Nucleus accumbens (tissue), 56 donors: ENCODE measurements at places on chromosomes 1 and 21.

DNA sequence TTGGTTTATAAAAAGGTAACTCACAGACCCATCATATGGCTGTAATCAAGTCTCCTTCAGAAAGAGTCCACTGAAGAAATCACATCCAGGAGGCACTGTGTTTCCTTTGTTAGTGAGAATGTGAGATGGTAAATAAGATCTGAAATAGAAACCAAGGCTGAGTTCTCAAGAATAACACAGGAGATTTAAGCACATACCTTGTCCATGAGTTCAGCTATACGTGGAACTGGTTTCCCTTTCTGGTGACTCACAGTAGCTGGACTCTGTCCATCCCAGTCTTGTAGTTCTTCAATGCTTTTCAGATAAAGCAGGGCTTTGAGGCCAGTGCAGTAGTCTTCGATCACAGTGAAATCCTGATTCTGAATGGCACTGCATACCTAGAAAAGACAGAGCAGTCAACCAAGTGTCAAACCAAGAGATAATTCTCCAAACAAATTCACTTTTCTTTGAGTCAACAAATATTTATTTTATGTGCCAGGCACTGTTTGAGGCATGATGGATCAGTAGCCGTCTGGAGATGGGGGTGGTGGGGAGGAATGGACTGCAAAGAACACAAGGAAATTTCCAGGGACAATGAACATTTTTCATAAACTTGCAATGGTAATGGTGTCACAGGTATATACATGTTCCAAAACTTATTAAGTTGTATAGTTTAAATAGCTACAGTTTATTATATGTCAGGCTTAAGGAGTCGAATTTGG is 471.4 kb downstream of the PTBP2 start:
- no peak for DNase-seq

DNA sequence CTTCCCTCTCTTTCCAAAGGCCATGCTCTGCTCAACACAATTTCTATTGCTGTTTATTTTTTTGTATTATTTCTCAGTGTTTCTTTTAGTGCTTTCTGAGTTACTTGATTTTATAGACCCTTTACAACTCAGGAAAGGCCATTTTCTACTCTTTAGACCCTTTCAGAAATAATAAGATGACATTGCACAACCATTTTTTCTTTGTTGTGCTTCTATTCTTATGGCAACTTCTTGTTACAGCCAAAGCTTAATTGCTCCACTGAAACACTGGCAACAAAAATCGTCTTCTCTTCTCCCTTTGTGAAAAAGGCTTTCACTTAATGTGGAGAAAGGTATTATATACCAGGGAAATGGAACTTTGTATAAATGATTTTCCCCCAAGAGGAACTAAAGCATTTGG is 39.0 kb upstream of the SAMSN1 start:
- no peak for DNase-seq

DNA sequence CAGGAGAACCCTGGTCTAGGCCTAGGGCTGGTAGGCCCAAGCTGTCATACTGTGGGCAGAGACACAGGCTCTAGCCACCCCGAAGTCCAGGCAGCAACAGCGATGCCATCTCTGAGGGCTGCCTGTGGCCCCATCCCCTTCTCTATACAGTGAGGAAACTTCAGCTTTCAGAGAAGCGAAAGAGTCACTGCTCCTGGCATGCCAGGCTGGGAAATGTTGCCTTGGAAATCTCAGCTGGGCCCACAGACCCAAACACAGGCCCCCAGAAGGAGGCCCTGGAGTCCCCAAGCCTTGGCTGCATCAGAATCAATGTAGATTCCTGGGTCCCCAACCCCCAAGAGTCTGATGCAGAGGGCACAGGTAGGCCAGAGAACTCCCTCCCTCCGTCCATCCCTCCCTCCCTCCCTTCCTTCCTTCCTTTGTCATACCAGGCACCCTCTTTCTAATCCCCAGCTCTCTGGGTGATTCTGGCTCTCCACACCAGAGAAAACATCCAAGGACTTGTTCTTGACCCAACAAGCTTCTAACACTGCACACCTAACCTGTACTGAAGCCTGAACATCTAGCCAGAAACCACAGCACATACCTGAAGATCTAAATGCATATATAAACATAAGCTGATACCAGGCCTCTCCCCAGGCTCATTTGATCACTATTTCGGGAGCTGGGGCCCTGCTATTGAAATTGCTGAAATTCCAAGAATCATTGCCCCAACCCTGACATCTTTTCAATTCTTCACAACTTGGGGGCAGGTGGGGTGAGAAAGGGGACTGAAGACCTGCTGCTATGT is 143.2 kb upstream of the EDN2 start:
- no peak for DNase-seq

DNA sequence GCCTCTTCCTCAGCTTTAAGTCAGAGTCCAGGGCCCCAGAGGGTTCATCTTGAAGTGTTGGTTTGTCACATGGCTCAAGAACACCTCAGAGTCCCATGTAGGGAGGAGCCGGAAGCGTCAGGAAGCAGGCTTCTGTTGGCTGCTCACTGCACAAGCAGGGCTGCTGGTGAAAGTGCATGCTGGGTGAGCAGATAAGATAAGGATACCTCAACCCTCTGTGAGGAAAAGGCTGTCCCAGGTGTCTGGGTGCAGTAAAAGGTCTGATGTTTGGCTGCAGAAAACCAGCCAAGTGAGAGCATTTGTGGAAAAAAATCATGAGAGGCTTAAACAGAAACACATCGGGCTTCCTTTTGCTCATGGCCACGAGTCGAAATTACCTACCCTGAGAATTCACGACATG is 6.2 kb upstream of the TEX35 start:
- DNase-seq, result no peak

DNA sequence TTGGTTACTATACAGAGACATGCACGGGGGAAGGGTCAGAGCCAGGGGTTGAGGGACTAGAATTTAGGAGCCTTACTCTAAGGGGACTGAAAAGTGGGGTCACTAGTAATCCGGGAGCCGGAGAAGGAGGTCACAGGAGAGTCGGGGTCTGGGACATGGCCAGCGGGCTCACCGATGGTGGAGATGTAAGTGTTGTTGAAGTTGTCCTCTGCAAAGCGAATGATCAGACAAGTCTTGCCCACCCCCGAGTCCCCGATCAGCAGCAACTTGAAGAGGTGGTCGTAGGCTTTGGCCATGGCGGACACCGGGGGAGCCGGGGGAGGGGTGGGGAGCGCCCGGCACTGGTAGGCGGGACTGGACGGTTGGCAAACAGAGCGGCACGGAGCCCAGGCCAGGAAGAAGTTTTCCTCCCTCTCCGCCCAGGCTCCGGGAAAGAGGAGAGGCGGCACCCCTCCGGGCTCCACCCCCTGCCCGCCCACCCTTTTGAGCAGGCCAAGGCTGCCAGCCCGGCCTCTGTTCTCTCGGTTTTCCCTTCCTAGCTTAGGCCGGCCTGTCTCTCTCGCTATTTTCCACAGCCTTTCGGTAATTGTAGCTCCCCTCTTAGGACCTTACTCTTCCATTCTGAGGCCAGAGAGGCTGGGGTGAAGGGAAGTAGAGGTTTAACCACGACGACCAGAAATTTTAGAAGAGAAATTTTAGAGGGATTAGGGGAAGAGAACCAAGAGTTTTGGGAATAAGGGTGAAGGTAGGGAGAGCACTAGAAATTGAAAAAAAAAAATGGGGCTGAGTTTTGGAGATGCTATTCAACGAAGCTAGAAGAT is at the start of gene RAB13:
RAB13 (minus strand) TSS at position 399 of the 821 bp plus-strand sequence; CDS start at position 296, 103 bp downstream.
- no peak for DNase-seq

- DNase-seq, result no peak
These were observed 8.2 kb upstream of the RNF223 start for GRCh38 chr1:1082239-1082775.

DNA sequence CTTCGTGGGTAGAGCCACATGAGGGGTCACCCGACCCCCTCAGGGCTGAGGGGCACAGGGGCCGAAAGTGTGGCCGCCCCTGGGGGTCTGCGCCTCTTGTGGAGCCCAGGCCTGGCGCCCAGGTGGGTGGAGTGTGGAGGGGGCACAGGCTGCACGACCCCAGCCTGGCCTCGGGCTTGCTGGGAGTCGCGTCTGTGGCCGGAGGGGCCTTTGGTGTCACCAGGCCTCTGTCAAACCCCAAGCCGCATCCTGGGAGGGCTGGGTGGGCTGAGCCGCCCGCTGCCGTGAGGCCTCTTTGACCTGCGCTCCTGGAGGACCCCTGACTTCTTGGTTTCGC is 60.7 kb downstream of the FAAP20 start:
- DNase-seq, result no peak

- DNase-seq, result no peak
These were observed 76.8 kb upstream of the AKT3 start for GRCh38 chr1:243926803-243927245.

DNA sequence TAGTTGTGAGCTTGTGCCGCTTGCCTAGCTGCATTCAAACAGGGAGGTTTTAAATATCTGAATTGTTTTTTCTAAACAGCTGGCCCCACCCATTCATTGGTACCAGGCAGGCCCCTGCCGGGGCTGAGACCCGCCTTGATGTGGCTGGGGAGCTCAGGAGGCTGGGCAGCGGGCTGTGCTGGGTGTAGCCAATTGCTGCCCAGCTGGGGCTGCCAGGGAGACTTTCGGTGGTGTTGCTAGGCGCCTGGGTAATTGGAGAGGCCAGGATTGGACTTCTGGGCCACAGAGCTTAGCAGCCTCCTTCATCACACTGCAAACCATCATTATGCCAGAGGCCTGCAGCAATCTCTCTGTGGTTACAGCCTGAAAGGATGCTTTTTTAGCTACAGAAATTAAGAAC is 12.2 kb downstream of the RHBDL2 start:
- peak; percentile 91 for DNase-seq

- DNase-seq, result no peak
These were observed 257.5 kb downstream of the LRRC40 start for GRCh38 chr1:69947837-69948236.

GRCh38 chr1:211198880-211199279 is 60.3 kb upstream of the RCOR3 start:
- DNase-seq, result no peak

DNA sequence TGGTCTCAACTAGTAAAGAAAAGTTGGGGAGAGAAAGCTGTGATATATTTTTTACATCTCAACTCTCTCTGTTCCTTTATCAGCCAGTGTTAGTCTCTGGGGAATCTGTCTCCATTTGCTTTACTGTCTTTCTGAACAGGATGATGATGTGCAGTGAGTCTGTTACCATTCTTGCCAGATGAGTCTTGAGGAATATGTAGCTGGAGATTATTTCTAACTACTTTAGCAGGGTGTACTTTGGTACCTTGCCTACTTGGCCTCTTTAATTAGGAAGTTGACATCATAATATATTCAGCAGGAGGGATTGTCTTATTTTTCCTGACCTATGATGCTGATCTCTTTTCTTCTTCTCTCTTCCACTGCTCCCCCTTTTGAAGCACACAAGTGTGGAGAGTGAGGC is 15.7 kb upstream of the HAX1 start:
- DNase-seq, result no peak

- DNase-seq, result no peak
These were observed 1.8 kb downstream of the LMX1A start for GRCh38 chr1:165354739-165355138.
